Left colon (tissue), 2 donors: ENCODE measurements at places on chromosomes 7 and 10.

- DNase-seq, result no peak
Measured at GRCh38 chr7:27204851-27205322, 5.0 kb upstream of the HOXA13 start.

DNA sequence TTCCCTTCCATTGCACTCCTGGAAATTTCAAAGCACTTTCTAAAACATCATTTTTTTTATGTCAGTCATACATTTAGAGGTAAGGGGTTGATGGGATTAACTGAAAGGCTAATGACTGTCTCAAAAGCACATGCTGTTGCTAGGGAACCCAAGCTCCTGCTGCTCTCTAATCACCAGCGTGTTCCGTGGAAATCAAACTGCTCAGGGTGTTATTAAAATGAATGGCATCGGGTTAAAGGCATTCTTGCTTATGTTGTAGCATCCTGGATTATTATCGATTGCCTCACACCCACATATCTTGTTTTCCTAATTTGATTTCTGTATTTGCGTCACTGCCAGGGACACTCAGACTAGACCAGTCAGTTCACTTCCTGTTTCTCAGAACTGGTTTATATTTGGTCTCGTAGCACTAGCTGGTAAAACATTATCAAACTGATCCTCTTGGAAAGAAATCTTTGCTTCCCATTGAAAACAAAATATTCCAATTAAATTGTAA is 216.5 kb upstream of the MKLN1 start:
- no peak for DNase-seq

- DNase-seq, result peak; percentile 87
Measured at GRCh38 chr10:119165171-119166117, at the start of gene SFXN4. Gene SFXN4 (minus strand): TSS chr10:119165714. CDS start chr10:119165647, 67 bp downstream.

DNA sequence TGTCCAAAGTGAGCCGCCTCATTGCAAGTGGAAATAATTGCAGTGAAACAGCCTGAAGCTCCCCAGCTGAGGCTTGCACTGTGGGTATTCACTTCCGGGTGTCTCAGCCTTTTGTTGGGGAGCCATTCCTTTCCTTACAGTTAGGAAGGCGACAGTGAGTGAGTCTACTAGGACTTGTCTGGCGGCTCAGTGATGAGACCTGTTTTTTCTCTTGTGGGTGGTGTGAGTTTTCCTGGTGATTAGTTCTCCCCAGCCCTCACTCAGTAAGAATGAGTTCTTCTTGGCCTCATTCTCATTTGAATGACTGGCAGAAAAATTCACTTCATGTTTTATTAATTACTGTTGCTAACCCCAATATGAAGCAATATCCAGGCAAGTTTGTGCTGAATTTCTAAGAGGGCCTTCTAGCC is 2.6 kb downstream of the PGAM1 start:
- no peak for DNase-seq

DNA sequence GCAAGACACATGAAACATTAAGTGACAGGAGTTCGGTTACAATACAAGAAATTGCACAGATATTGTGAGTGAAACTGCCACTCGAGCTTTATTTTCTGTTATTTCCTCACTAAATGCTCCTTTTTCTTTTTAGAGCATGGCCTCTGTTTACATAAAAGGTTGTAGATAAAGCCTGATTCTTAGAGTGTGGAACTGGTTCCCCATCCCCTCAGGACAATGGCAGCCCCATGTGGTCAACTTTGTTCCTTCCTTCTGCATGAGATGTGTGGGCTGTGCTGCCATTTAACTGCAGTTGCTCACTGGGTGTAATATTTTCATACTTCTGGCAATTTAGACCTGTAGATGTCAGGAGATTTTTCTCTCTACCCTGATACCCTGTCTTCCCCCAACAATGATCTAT is 70.2 kb downstream of the LRGUK start:
- DNase-seq, result no peak

GRCh38 chr7:1666317-1666822 is 3.7 kb upstream of the ELFN1 start:
- no peak for DNase-seq

DNA sequence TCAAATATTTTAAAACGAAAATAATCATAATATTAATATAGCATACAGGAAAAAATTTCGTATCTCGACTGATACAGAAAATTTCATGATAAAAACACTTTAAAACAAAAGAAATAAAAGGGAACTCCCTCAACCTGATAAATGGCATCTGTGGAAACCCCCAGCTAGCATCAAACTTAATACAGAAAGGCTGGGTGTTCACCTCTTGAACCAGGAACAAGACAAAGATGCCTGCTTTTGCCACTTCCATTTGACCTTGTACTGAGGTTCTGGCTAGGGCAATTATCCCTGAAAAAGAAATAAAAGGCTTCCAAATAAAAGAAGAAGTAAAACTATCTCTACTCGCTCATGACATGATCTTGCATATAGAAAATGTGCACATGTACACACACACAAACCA is 2.5 kb upstream of the ALOX5 start:
- no peak for DNase-seq

DNA sequence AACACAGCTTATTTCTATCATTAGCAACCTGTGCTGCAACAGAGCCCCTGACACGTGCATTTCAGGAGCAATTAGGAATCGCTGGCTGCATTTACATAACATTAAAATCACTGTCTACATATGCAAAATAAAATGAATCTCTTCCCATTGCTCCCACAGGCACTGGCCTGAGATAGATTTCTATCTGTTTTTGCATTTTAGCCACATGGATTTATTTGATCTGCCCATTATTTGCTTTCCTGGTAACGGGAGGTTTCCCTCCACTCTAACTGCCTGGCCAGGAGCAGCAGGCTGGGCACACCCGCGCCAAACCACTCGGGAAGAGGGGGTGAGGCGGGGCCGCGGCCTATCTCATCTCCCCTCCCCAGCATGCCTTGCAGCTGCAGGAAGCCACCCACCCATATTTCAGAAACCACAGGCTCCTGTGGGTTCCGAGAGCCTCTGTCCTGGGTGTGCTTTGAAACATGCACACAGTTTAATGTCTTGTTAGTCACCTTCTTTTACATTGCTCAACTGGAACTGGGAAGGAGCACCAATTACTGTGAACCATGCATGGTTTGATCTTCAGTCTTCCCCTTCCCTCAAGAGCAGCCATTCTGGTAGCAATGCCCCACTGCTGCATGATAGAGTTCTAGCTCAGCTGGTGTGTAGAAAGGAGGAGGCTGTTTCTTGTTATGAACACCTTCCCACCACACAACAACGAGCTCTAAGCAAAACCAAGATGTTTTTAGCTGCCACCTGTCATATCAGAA is 37.7 kb upstream of the IKZF1 start:
- DNase-seq, result peak; percentile 57

- DNase-seq, result no peak
Measured at GRCh38 chr10:129910861-129911260, 53.2 kb downstream of the EBF3 start.

GRCh38 chr7:20749906-20750305 is 36.8 kb downstream of the SP8 start:
- no peak for DNase-seq

- no peak for DNase-seq
Measured at GRCh38 chr7:94382132-94382531, 12.6 kb upstream of the COL1A2 start.

DNA sequence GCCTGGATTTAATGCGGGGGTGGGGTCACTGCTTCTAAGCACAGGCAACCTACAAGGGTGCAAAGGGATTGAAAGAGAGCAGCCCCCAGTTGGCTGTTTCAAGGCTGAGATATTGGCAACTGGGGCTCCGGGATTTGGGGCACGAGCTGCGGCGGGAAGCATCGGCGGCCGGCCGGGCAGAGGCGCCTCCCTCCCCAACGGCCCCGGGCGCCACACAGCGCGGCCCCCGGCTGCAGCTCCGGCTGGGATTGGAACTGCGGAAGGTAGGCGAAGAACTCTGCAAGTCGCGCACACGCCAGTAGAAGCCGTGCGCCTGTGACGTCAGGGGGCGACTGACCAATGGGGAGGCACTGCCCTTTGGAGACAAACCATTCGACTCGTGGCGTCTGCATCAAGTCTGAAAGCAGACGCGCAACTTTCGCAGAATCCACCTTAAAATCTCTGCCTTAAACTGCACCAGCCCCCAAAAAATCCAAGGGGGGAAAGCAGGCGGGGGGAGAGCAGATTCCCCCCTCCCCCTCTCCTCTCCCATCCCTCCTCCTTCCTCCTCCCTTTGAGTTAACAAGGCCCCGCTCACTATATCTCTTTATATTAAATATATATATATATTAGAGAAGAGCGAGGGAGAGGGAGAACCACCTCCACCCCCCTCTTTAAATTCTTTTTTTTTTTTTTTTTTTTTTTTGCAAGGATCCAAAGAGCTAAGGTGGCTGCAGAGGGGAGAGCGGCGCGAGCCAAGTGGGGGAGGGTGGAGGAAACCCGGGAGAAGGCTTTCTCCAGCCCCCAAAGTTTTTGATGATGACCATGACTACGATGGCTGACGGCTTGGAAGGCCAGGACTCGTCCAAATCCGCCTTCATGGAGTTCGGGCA is at the start of gene DLX6:
Gene DLX6, plus strand, starts transcription at position 371 of the 872 bp plus-strand sequence. Its CDS starts 425 bp downstream, at position 796.
- DNase-seq, result peak; percentile 40

DNA sequence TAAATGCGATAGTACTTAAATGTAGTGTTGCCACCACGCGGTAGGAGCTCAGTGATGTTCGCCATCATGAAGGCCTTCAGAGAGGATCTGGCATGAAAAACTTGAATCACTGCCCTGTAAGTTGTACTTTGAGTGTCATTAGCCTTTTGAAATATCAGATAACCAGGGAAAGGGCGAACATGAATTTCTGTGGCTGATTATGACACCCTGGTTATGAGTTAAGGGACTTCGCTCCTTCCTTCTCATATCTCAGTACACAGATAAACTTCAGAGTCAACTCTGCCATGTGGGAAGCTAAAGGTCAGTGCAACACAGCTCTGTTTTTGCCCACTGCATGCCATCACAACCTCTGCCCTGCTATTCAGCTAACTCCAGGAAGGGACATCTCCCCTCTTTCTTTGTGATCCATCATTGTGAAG is 8.9 kb upstream of the ACSL5 start:
- peak; percentile 36 for DNase-seq

GRCh38 chr7:141150465-141150864 is 76.6 kb downstream of the TMEM178B start:
- DNase-seq, result no peak

DNA sequence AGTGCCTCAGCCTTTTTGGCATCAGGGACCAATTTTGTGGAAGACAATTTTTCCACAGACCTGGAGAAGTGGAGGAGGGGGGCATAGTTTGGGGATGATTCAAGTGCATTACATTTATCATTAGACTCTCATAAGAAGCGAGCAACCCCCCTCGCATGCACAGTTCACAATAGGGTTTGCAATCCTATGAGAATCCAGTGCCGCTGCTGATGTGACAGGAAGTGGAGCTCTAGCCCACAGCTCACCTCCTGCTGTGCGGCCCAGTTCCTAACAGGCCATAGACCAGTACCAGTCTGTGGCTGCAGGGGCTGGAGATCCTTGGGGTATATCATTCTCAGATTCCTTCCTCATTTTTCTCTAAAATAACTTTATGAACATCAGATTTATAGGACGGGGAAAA is 50.8 kb downstream of the ATAD1 start:
- no peak for DNase-seq

- no peak for DNase-seq
Measured at GRCh38 chr10:55232553-55232952, 431.5 kb upstream of the PCDH15 start.

DNA sequence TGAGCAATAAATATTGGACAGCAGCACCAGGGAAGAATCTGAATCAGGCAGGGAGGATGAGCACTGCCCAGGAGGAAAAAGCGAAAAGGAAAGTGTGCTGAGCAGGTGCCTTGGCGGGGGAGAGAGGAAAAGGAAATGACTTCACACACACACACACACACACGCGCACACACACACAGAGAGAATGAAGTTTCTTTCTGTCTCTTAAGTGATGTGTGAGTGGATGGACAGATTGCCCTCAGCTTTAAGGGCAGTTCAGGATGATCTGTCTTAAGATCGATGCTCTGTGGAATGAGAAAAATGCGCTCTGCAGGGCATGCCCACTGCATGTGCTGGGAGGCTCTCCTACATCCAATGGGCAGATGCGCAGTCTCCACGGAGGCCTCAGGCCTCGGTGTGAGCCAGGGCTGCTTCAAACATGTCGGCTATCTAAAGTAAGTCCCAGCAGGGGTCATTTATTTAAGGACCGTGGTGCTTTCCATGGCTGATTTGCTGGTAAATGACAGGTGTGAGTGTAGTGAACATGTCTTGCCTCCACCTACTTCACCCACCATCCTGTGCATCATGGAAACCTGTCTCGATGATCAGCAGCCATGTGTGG is 2.5 kb upstream of the ACBD5 start:
- DNase-seq, result peak; percentile 79

GRCh38 chr7:44981035-44981706 is 2.4 kb upstream of the MYO1G start:
- DNase-seq, result no peak
